ENCODE measurements at places on chromosomes 4 and X.

- no peak for DNase-seq
These were observed 408.2 kb upstream of the NR3C2 start for GRCh38 chr4:148850257-148850995.

GRCh38 chrX:131792356-131792749 lies 230.7 kb upstream of the STK26 start:
- DNase-seq = no peak

GRCh38 chr4:14151101-14151500 lies 523.6 kb upstream of the BOD1L1 start:
- DNase-seq = no peak

DNA sequence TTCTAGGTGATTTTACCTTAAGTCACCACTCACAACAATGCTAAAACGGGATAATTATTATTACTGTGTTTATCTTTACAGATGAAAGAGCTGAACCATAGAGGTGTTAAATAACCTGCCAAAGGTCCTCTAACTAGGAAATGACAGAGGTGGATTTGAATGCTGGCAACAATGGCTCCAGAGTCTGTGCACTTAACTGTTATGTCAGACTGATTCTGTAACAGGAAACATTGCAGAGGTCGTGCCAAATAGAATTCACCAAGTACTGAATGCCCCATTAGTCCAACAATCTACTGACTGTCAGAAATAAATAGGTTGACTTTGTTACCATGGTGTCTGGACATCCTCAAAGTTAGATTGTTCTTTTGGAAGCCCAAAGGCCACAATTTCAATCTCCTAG lies 20.9 kb upstream of the USP27X start:
- DNase-seq = no peak

DNA sequence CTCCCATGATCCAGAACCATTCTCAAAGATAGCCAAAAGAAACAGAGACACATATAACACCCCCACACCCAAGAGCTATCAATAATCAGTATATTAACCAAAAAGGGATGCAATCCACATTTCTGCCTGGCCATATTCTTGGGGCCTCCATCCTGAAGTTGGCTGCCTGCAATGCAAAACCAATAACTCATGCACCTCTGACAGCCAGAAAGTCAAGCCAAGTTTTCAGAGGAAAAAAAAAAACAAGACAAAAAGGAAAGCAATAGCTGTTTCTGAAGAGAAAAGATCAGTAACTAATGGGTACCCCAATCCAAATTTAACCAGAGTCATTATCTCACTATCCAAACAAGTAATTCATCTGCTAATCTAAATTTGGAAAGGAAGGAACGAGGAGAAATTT lies 7.3 kb upstream of the PRDM5 start:
- no peak for DNase-seq

DNA sequence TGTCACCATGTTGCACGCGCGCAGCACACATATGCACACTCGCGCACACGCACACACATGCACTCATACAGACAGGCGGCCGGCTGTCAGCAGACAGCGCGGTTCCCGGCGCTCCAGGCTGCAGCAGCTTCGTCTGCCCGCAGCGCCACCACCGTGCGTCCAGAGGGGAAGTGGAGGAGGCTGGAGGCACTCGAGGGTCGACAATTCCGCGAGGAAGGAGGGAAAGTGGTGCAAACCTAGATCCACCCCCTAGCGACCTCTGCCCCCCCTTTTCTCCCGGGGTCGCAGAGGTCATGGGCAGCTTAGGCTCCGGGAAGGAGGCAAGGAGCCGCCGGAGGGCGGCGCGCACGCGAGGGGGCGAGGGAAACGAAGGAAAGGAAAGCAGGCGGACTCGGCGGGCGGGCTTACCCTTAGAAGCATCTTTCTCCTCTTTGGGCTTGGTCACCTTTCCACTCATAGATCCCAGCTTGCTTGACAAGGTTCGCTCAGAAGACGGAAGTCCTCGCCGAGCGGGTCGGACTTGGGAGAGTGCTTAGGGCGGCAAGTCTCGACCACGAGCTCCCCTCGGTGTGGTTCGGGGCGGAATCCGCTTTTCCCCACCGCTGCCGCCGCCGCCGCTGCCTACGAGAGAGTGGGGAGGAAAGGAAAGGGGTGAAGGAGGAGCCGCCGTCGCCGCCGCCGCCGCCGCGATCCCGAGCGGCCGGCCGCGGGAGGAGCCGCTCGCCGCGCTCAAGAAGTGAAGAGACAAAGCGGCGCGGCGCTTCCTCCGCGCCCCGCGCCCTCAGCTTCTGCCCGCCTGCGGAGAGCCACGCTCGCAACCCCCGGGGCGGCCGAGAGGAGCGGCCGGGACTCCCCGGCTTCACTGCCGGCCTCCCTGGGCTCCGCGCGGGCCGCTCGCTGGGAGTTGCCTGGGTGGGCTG lies 326.6 kb upstream of the F9 start:
- no peak for DNase-seq

DNA sequence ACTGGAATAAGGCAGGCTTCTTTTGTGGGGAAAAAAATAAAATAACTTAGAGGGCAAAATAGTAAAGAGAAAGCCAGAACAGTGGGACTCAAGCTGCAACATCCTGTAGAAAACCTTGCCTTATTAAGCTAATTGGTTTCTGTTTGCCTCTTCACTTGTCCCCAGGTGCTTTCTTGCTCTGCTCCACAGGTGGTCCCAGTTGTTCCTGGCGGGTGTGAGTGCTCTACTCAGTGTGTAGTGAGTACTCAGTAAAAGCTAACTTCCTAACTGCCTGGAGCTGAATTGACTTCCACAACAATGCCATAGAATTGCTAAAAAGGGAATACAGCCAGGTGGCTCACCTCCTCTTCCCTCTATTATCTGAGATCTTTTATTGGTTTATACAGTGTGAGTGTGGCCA lies 930.2 kb downstream of the C4orf33 start:
- no peak for DNase-seq
